Skin of body (tissue), 3 donors: ENCODE measurements at places on chromosomes 2 and 18. TPM values are rescaled to one million over a fixed set of nuclear protein-coding genes. Genes with fewer than 3 reads are reported as not detected.

Gene CAMKMT
- 11.7 TPM for total RNA-seq

DNA sequence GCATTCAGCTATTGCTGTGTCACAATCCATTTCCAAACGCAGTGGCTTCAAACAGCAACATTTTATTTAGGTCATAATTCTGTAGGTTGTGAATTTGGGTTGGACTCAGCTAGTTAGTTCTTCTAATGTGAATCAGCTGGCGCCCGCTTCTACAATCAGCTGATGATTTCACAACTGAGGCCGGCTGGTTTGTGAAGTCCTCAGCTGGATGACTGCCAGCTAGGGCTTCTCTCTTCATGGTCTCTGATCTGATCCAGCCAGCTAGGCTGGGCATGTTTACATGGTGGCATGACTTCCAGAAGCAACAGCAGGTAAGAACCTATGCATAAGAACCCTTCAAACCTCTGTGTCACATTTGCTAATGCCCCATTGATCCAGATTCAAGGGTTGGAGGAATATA, 172.0 kb downstream of the SLC4A10 start:
- DNase-seq = no peak

DNA sequence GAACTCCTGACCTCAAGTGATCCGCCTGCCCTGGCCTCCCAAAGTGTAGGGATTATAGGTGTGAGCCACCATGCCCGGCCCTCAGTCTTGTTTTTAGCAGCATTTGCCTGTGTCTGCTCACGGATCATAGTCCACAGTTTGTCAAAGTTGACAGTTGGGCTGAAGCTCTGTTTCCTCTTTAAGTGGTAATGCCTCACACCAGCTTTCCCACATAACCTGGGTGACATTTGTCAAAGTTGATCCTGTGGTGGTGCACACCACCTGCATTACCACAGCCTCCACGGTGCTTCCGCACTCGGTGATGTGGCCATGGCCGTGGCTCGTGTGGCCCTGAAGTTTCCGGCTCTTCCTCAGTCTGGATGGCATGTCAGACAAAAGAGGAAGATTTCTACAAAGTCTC, 27.1 kb downstream of the RAB31 start:
- no peak for DNase-seq

GRCh38 chr2:46246790-46247189, 50.4 kb upstream of the EPAS1 start:
- no peak for DNase-seq

Gene CYRIA
- total RNA-seq = 9.3 TPM

Gene UPP2
- not detected for total RNA-seq

GRCh38 chr18:8423051-8423557, 186.1 kb upstream of the RAB12 start:
- DNase-seq = no peak

Gene TEKT4
- not detected for total RNA-seq

Gene EFR3B
- 4.9 TPM for total RNA-seq

DNA sequence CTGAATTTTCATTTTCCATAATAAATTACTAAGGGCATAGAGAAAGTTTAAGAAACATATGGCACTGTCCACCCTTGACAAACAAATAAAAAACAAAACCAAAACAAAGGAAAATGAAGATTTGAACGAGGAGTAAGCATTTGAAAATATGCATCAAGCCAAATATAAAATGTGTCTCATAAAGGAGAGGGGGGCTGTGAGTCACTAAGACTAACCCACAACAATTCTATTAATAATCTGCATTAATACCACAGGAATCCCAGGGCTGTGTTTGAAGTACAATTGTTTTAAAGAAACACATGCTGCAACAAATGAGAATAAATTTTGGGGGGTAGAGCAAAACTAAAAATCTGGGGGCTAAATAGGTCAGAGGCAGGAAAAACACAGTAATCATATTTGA, 53.8 kb upstream of the STK17B start:
- DNase-seq = no peak

Gene CFC1
- total RNA-seq = not detected

GRCh38 chr2:213015387-213016165, 135.8 kb downstream of the IKZF2 start:
- no peak for DNase-seq

Gene MDH1B
- total RNA-seq = 0.99 TPM

- no peak for DNase-seq
Measured at GRCh38 chr18:58067601-58068000, 23.6 kb downstream of the NEDD4L start.

GRCh38 chr18:9842448-9842847, 43.3 kb upstream of the TXNDC2 start:
- no peak for DNase-seq

Gene SERPINB4
- 29.1 TPM for total RNA-seq

DNA sequence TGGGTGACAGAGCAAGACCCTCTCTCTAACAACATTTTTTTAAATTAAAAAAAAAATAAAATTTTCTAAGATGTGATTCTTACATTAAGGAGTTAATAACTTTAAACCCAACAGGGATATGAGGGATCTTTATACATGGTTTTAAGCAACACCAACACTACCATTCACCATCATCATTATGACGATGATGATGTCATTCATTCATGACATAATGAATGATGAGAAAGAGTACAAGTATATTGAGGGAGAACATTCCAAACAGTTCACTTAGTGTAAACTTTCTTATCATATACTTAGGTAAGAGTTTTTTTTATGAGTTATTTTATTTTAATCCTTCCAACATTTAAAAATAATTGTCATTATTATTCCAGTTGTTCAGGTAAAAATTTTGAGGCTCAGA, 863.3 kb downstream of the DPP10 start:
- DNase-seq = no peak

- no peak for DNase-seq
Measured at GRCh38 chr2:199693861-199694260, 157.1 kb downstream of the FTCDNL1 start.

Gene CYB5A
- 82.0 TPM for total RNA-seq

DNA sequence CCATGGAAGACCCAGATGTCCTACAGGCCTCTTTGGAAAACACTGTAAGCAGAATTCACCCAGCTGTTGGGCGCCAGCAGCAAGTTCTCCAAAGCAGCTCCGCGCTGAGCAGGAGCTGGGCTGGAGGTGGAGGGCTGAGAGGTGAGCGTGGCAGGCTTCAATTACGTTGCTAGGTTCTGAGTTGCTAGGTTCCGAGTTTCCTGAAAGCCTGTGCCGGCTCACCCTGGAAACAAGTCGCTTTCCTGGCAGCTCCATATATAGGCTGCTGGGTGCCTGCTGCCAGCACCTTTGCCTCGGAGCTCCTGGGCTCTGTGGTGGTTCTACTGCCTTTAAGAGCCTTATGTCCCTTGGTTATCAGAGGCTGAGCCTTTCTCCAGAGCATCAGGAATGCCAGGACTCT, 14.4 kb upstream of the EGR4 start:
- no peak for DNase-seq

Gene RBKS
- 1.2 TPM for total RNA-seq

DNA sequence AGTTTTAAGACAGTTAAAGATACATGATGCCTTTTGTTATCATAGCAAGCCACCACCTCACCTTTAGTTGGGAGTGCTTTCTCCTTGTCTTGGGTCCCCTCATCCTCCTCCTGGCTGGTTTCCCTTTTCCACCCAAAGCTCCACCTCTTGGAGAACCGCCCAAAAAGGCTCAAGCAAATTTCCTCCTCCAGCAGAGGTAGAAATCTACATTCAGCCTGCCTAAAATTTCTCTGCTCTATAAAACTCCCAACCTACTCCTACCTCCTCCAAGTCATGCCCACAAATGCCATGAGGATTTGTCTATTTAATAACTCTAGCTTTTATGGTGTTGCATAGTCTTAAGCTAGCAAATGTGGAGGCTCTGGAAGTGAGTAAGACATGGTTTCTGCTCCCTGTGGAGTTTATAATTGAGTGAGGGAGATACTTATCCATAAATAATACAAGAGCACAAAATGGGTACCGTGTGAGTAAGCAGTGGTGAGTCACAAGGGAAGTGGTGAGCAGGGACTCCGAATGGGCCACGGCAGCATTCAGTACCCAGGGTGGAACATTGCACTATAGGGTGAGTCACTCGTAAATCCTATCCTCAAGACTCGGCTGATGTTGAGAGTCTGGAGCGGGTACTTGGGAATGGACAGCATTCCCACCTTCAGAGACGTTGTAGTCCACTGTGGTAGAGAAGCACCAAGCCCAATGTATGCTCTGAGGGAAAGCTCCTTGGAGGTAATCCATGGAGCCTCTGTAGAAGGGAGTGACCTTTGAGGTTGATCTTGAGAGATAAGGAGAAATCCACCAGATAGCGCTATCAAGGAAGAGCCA, 146.3 kb downstream of the RTN4 start:
- no peak for DNase-seq

Gene KCNIP3
- total RNA-seq = 2.4 TPM

Gene DLX1
- 1.4 TPM for total RNA-seq

DNA sequence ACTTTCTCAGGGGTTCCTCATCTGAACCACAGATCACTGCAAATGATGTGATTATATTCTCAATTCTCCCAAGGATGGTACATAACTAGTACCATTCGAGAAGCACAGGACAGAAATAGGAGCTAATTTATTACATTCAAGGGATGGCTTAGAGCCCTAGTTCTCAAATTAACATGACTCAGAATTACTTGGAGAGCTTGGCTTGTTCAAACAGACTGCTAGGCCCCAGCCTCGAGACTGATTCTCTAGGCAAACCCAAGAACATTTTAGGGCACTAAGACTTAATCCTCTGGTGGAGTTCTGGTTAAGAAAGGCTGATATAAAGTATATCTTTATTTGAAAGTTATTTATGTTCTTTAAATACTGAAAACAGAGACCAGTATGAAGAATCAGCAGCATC, 35.8 kb downstream of the HIBCH start:
- no peak for DNase-seq

DNA sequence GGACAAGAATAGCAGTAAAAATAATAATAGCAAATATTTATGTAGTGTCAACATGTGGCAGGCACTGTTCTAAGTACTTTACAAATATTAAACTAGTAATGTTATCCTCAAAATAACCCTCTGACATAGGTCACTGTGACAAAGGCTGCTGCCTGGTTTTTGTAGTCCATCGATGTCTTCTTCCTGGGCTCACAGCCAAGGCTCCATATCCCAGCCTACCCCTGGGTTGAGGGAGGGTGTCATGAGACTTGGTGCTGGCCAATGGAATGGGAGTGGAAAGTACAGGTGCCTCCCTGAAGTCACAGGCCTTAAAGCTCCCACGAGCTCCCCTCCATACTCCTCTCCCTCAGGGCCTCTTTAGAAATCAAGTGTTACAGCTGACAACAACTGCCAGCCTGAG, 159.3 kb downstream of the CYRIA start:
- DNase-seq = no peak

DNA sequence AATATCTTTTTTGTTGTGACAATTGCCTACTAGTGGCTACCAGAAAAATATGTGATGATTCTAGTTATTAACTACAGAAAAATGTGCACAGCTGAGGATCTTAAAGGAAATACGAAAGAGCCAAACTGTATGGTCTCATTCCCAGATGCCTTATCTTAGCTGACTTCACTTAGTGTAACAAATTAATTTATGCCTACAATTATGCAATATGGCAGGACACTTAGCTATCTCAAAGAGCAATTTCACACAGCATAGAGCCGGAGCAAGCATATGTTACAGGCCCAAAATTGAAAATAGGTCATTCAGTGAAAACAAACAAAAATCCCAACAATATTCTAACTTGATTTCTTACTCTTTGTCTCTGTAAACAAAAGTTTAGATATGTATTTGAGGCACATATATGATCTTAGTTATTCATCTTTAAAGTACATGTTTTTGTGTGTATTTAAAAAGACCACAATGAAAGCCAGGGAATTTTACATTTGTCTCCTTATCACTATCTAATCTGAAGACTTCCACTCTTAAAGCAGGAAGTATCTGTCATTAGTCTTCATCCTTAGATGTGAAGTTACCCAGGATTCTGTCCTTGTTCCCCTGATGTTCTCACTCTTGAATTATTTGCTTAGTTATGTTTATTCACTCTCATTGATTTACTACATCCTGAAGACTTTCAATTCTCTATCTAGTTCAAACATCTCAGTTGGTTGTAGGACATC, 1579.0 kb upstream of the NXPH2 start:
- DNase-seq = no peak

DNA sequence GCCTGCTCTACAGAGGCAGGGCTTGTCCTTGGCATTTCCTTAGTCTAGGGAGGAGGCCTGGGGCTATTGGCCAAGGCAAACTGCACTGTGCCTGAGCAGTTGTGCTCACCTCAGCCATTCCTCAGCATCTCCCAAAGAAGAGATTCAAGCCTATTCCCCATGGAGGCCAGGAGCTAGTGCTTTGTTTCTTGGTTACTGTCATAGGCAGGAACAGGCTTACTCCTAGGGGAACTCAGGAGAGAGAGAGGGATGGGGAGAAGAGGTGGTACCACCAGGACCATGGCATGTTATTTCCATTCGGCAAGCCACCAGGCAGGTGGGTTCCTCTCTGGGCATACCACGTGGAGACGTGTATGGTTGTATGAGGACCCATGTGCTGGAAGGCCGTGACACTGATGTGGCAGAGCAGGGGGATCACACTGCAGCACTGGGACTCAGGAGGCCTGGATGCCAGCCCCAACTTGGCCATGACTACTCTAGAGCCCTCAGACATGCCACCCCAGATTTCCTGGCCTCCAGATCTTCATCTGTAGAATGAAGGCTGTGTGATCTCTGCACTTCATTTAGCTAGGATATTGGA, 233.7 kb downstream of the LOXHD1 start:
- no peak for DNase-seq

Gene TUBA4B
- total RNA-seq = not detected

DNA sequence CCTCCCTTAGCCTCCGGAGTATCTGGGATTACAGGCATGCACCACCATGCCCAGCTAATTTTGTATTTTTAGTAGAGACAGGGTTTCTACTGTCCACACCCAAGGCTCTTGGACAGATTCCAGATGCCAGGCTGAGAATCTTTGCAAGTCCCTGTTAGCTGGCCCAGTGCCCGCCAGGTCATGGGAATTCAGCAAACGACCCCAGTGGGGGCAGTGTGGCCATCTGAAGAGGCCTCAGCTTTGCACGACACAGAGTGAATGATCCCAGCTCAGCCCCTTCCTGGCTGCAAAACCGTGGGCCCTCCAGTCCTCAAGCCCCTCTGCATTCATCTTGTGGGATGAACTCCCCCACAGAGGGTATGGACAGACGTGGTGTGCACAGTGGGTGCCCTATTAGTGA, 179.5 kb upstream of the ID2 start:
- DNase-seq = no peak

- DNase-seq = no peak
Measured at GRCh38 chr2:19116918-19117317, 241.5 kb downstream of the OSR1 start.

- no peak for DNase-seq
Measured at GRCh38 chr2:49360407-49360767, 206.1 kb upstream of the FSHR start.

GRCh38 chr18:12155996-12156395, 62.4 kb downstream of the ANKRD62 start:
- DNase-seq = peak; percentile 10

- DNase-seq = no peak
Measured at GRCh38 chr2:238848691-238848975, 748 bp downstream of the TWIST2 start.
